ENCODE measurements at places on chromosomes 2 and 18.

GRCh38 chr2:181241797-181242196 lies 215.4 kb upstream of the ITGA4 start:
- DNase-seq = no peak

DNA sequence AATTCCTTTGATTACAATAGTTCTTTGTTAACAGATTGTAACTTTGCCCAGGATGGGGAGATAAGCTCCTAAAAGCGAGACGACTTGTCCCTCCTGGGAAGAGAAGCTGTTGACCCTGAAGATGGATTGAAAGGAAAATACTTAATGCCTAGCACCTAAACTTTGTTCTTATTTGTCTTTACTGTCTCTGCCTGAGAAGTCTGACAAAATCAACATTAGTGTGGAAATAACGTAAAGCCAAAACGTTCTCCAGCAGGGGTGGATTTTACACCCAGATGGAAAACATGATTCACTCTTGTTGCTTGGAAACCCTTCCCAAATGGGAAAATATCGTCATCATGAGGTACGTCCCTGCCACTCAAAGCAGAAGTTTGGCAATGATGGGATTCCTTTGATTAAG lies 450.1 kb downstream of the SLC4A3 start:
- DNase-seq = peak; percentile 72

DNA sequence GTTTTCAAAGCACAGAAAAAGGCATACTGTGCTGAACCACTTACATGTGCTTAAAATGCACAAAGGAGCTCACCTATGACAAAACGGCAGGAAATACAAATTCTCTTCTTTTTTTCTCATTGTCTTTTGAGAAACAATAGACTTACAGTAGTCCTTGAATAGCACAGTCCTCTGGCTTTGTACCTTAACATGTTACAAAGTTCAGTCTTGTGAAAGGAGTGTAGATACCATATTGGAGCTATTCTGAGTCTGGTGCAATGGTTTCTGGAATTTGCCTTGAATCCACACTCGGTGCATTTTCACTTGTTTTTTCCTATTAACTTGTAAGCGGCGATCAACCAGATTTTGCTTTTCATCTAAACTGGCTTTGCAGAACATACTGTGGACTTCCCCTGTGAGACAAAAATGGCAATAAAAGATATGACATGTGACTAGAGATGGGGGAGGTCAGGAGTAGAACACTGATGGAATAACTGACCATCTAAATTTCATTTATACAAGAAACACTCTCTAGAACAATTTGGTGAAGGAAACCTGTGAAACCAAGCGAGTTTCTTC lies 109.7 kb downstream of the METTL8 start:
- DNase-seq = no peak

- DNase-seq = no peak
These were observed 51.6 kb downstream of the SPP2 start for GRCh38 chr2:234102112-234102511.

DNA sequence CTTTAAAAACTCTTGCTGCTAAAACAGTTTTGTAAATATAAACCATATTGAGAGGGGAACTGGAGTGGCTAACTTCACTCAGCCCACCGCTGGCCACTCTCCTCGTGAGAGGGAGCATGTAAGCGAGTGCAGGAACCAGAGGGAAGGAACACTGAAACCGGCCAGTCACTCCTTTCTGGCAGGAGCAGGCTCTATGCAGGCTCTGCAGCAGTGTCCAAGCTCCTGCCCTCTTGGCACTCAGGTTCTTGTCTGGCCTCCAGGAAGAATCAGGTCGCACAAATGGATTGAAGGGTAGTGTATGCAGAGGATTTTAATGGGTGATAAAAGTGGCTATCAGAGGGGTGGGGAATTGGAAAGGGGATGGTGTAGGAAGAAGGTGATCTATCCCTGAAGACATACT lies 157.7 kb downstream of the TMX3 start:
- DNase-seq = no peak

DNA sequence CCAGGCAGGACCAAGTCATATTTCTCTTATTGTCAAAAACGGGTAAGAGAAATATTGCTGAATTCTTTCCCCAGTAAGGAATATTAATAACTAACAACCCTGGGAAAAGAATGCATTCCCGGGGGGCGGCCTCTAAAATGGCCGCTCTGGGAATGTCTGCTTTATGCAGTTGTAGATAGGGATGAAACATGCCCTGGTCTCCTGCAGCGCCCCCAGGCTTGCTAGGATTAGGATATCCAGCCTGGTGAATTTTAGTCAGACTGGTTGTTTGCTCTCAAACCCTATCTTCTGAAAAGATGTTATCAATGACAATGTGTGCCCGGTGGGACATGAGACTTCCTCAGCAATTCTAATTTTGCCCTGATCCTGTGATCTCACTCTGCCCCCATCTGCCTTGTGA lies 448.1 kb downstream of the PTH2R start:
- no peak for DNase-seq
